NCI-H1092 (cell line): ENCODE measurements at places on chromosomes 7 and 10.

DNA sequence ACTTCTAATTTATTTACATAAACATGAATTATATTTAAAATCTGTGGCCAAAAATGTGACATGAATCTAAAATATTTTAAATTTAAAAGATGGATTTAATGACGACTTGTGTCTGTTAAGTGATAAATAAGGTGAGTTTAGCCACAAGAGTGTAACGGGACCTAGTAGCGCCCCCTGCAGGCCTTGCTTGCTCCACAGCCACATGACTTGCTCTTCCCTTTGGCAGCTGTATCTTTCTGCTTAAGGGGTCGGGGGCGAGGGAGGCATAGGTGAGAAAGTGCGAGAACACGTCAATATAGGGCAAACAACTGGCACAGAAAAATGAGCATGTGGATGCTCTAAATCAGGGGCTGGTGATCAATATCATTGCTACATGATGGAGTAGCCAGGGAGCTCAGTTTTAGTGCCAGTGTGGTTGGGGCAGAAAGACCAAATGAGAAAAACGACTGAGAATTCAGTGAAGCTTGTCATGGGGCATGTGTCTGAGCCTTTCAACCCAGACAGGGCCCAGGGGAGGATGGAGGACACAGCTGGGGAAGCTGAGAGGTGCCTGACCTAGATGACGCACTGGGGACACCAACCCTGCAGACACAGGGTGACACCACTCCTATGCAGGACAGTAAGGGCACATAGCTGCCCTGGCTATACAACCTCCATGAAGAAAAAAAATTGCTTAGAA, 49.8 kb downstream of the PAXIP1 start:
- DNase-seq, result peak; percentile 21

DNA sequence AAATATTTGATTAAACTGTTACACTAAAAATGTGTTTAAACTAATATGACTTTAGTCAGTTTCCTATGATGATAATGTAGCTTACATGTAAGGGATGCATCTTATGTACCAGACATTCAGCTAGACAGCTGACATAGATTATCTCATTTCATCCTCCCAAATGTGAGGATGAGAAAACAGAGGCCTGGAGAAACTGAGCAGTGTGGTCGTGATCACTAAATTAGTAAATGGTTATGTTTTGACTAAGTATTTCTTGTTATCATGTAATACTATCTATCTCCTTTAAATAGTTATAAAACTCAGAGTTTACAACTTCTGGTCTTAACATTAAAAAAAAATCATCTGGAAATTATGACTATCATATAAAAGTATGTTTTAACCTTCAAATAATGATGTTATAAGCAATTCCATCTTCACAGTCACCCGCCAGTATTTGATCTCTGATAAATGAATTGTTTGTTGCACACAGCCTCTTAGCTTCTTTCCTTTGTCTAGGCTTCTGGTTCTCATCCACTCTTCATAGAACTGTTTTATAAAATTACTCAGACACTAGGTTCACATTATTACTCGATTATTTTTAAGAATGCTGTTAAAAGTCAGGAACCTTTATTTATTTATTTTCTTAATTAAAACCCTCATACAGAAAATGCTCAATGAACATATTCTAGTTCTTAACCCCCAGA, 33.6 kb upstream of the HDAC9 start:
- DNase-seq, result no peak

DNA sequence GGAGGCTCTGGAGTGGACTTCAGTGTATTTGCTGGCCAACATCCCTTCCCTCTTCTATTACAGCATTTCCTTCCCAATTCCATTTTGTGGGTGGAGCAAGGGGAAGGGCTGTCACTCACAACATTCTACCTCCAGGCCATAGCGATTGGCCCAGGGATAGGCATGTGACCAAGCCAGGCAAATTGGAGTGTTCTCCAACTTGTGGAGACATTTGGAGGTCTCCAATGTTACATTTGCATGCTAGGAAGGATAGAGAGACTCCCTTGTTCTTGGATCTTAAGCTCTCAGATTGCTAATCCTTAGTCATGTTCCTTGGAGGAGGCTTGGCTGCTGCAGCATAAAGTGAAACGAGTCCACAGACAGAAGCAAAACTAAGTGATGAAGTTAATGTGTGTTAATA, 95.6 kb upstream of the KIF5B start:
- DNase-seq, result no peak

DNA sequence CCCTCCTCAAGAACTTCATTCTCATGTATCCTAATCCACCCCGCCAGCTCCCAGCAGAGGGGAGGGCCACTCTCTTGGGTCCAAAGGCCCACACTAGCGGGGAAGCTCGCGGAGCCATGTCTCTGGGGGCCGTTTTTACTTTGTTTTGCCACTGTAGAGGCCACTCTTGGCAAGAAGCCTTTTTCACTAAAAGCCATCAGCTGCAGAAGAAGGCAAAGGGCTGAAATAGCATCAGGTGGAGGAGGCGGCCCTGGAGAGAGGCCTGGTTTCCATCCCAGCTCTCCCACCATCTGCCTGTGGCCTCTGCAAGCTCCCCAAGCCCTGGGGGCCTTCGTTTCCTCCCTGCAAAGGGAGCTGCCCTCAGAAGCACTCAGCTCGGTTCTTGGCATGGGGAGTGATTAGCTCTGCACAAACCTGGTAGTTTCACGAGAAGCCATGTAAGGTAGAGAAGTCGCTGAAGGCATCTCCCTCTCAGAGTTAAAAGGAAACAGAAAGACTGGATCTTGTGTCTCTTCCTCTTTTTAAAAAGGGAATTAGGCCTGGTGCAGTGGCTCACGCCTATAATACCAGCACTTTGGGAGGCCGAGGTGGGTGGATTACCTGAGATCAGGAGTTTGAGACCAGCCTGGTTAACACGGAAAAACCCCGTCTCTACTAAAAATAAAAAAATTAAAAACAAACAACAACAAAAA, 70.3 kb downstream of the PARP12 start:
- no peak for DNase-seq

- DNase-seq, result no peak
Observed at GRCh38 chr10:125711110-125711750, 8.3 kb upstream of the EDRF1 start.

DNA sequence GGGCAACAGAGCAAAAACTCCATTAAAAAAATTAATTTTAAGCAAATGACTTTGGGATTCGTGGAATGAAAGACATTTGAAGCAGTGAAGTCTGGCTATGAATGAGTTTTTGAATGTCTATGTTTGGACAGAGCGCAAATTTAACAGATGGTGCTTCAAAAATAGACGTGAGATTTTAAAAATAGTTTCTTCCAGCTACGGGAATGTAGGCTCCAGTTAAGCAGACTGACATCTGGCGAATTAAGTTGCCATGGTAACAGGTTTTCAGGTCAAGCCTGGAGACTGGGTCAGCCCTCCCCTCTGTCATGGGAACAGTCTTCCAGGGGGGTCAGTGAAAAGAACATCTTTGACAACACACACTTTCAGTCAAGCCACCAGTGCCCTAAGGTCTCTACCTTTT, 62.0 kb downstream of the MYOF start:
- DNase-seq, result no peak
